ENCODE measurements at places on chromosomes 5 and 9.

- no peak for DNase-seq
Observed at GRCh38 chr9:106885451-106885850, 22.5 kb downstream of the ZNF462 start.

GRCh38 chr9:2032234-2032633, 17.1 kb downstream of the SMARCA2 start:
- DNase-seq = no peak

DNA sequence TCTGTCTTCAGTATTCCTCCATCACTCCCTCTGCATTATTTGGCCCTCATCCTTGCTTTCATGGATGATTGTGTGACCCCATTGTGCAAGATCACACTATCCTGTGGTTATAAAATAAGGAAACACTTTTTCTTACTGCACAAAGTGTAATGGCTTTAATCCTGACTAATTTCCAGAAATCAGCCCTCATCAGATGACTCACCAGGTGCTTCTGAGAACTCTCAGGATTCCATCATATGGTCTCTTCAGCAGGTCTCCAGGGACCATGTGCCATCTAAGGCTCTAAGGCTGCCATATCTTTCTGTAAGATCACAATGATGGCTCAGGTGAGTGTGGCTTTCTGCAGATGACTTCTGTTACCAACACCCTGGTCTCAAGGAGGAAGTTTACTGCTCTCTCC, 27.3 kb upstream of the FER start:
- no peak for DNase-seq

DNA sequence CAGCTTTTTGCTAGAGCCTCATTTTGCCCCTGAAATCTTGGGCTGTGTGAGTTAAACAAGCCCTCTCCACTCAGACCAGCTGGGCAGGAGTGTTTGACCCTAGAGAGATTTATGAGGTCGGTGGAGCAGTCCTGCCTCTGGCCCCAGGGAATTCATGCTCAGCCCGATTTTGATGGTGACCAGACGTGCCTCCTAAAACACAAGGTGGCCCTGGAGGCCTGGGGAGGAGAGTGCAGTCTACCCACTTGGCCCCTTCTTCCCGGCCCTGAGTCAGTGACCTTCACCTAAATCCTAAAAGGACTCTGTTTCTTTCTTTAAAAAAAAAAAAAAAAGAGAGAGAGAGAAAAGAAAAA, 86.6 kb upstream of the SAP30L start:
- no peak for DNase-seq

DNA sequence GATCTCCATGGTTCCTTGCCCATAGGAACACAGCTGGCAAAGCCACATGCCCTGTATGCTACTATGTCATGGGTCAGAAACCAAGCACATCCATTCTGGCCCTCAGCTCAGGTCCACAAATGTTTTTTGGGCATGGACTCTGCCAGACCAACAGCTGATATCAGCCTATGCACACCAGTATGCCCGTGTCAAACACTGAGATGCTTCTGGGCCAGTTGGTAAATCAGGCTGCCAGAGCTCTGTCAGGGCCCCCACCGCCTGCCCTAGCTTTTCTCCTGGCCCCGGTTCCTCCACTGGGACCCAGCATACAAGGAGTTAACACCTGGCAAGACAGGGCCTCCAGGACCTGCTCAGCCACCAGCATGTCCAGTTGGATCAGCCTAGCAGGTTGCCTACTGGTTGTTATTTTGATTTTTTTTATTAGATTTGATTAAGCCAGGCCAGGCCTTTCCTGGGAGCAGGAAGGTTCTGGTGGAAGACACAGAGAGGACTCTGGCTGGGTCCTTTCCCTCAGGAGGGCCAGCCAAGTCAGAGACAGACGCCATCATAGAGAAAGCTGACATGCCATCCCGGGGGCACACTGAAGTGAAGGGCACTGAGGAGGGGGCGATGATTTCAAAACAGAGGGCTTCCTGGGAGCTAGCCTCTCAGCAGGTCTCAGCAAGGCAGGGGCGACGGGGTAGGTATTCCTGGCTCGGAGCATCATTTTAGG, 65.8 kb downstream of the TSTD2 start:
- DNase-seq = no peak

DNA sequence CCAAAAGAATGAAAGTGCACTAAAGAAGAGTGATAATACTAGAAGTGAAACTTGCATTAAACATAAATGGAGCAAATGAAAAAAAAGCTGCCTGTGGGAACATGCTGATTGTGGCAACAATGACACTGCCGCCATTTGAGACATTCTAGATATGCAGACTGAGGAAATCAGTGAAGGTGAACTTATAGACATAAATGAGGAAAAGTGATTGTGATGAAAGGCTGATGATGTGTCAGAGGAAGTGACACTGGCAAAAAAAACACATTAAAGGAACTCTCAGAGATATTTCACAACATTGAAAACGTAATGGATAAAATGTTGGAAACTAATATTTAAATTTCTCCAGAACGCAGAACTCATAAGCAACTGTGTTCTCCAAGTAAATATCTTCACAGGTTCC, 1.2 kb downstream of the ERCC8 start:
- DNase-seq = no peak

GRCh38 chr5:39231705-39232525, 12.6 kb upstream of the FYB1 start:
- DNase-seq = no peak

GRCh38 chr5:38422622-38423021, 133.8 kb downstream of the LIFR start:
- DNase-seq = no peak

DNA sequence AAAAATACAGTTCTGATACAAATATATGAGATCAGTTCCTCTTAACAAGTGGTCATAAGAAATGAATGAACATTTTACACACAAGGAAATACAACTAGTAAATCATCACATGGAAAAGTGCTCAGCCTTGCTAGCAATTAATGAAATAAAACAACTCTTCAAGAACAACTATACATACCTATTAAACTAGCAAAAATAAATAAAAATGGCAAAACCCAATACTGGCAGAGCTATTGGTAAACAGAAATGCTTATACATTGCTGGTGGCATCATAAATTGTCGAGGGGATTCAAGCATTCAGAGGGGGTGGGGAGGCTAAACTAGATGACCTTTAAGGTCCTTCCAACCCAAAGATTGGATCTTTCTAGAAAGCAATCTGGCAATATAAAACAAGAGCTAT, 5.9 kb upstream of the FRRS1L start:
- no peak for DNase-seq
